Activated CD4-positive, alpha-beta T cell treated with anti-CD3 and anti-CD28 coated beads for 24 hours (primary cell): ENCODE measurements at places on chromosomes 12 and 14.

DNA sequence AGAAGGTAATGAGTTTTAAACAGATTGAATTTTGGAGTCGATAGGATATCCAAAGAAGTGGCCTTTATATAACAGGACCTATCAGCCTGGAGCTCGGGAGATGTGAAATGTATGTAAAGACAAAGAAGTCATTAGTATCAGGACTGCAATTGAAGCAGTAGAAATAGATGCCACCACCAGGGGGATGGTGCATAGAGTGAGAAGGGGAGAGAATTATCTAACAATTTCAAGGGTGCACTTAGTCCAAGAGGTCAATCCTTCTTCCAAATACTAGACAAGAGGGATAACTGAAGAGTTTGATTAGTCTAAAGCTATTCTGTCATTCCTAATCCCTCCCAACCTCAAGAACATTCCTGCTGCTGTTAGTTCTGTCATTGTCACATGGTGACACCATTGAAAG lies 127.8 kb downstream of the CFAP54 start:
- DNase-seq: no peak

- DNase-seq: no peak
Observed at GRCh38 chr12:105281694-105282049, 45.7 kb upstream of the APPL2 start.

GRCh38 chr12:109740694-109741245 lies 27.1 kb downstream of the FAM222A start:
- DNase-seq: no peak

- DNase-seq: no peak
Observed at GRCh38 chr12:127393896-127394295, 873.1 kb upstream of the TMEM132C start.

- DNase-seq: no peak
Observed at GRCh38 chr14:30873308-30874119, 845 bp upstream of the COCH start.

- DNase-seq: no peak
Observed at GRCh38 chr12:42213954-42214426, 24.1 kb downstream of the YAF2 start.

- DNase-seq: no peak
Observed at GRCh38 chr12:62817556-62818271, 117.2 kb downstream of the PPM1H start.

DNA sequence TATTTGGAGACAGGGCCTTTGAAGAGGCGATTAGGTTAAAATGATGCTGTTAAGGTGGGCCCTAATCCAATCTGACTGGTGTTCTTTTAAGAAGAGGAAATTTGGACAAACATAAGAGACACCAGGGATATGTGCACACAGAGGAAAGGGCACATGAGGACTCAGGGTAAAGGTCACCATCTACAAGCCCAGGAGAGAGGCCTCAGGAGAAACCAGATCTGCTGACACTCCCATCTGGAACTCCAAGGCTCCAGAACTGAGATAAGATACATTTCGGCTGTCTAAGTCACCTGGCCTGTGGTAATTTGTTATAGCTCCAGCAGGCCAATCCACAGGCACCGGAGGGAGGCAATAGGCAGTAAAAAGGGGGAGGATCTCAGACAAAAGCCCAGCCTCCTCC lies 48.6 kb downstream of the KICS2 start:
- no peak for DNase-seq

- no peak for DNase-seq
Observed at GRCh38 chr12:52632656-52633055, 14.3 kb upstream of the KRT73 start.

DNA sequence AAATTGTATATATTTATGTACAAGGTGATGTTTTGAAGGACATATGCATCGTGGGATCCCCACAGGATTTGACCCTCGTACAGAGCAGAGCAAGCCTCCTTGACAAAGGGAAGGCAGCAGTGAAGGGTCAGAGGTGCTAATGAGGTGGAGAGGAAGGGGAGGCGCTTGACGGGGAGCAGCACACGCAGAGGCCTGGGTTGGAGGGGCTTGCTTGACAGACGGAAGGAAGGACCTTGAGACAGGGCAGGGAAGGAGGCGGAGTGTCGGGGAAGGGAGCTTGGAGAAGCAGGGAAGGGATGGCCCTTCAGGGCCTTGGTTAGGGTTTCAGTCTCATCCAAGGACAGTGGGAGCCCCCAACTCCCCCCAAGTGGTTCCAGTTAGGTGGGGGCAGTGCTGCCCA lies 52.6 kb downstream of the ZNF664 start:
- DNase-seq: no peak

GRCh38 chr14:23128969-23129758 lies 10.1 kb upstream of the CEBPE start:
- DNase-seq: no peak
